Panc1 (cell line): ENCODE measurements at places on chromosomes 1 and 21. TPM values are rescaled to one million over a fixed set of nuclear protein-coding genes. Genes with fewer than 3 reads are reported as not detected.

LCA5L gene
- total RNA-seq, result 0.87 TPM

LIN9 gene
- total RNA-seq, result 11.4 TPM

ADCY10 gene
- 0.10 TPM for total RNA-seq

SELENBP1 gene
- total RNA-seq, result 5.9 TPM

LZIC gene
- 37.9 TPM for total RNA-seq

UTS2 gene
- not detected for total RNA-seq

ZNHIT6 gene
- 56.2 TPM for total RNA-seq

HES3 gene
- total RNA-seq, result not detected

LRRC39 gene
- 0.26 TPM for total RNA-seq
